Hindlimb muscle (tissue), 1 donor: ENCODE measurements at places on chromosomes 6 and 20. TPM values are rescaled to one million over a fixed set of nuclear protein-coding genes. Genes with fewer than 3 reads are reported as not detected.
A peak's percentile ranks its signal among the peaks of the same experiment; 100 is the strongest.

The PDSS2 gene
- 8.8 TPM for polyA plus RNA-seq

The ULBP2 gene
- polyA plus RNA-seq: not detected

The MCHR2 gene
- not detected for polyA plus RNA-seq

The DPPA5 gene
- not detected for polyA plus RNA-seq

The STX11 gene
- 3.0 TPM for polyA plus RNA-seq

The TNNC2 gene
- polyA plus RNA-seq: 9,031 TPM

DNA sequence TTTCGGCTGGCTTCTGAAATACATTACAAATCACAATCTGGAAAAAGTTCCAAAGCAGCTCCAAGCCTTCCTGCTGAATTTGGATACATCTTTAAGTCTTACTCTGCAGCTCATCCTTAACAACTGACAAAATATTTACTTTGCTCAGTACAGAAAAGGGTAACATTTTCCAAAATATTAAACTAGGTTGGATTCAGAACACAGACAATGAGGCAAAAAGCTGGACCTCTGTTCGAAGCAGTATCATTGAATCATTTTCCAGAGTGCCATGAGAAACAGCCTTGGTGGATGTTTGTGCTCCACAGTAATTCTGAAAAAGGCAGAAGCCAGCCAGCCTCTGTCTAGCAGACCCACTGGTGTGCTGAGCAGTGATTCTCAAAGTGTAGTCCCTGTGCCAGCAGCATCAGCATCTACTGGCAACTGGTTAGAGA, 162.1 kb downstream of the AIG1 start:
- DNase-seq: peak; percentile 79

DNA sequence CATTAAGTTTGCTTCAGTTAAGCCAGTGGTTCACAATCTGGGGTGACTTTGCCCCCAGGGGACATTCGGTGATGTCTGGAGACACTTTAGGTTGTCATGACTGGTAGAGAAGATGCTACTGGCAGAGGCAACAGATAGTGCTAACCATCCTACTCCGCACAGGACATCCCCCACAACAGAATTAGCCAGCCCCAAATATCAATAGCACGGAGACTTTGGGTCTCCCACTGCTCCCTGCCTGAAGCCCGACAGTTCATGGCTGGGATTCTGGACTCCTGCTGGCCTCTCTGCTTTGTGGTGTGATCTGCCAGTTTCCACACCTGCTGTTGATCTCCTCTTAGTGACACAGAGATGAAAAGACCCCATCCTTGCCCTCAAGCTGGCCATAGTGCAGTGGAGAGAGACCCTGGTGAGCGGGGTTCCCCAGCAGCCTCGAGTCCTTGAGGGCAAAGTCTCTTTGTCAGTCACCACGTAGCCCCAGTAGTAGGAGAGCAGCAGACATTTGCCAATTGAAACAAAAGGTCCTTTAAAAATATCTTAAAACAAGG, 24.7 kb upstream of the TTPAL start:
- no peak for DNase-seq

- DNase-seq: no peak
Measured at GRCh38 chr6:125230674-125231073, 71.1 kb downstream of the HDDC2 start.

DNA sequence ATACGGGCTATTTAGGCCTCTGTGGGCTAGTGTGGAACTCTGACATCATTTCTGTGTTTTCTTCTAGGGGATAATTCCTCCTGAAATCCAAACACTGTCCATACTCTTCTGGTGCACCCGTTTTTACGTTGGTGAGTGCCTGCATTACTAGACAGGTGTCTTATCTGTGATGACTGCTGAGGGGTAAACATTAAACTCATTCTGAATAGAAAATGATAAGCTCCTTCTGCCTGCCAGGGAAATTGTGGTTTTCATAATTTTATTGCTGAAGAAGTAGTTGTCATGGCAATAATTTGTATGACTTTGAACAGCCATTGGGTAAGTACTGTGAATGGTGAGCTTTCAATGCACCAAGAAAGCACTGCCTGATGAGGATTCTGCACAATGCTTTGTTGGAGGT, 705.6 kb downstream of the UTRN start:
- DNase-seq: no peak

GRCh38 chr20:58139849-58140786, 88.3 kb downstream of the ANKRD60 start:
- DNase-seq: no peak

DNA sequence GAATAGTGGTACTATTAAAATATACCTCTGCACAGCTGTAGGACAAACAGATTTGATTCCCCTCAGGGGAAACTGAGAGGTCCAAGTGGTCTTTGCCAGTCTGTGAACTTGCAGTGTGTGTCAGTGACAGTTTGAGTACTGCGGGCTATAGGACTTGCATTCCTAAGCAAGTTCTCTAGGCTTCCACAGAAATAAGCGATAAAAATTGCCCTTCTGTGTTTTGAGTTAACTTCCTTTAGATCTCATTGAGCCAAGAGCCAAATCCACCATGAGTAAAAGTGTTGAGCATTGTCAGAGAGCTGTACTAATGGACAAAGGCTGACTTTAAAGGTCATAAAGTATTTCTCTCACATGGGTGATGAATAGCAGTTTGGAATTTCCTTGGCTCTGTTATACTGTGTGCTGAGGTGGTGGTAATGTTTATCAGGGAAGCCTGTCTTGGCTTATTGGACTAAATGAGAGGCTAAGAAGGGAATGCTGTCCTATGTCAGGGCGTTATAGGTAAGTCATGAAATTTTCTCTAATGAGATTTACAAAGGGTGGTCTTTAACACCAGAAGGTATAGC, 122.6 kb upstream of the MAP3K7 start:
- DNase-seq: no peak

GRCh38 chr6:155454471-155454870, 1.2 kb downstream of the NOX3 start:
- no peak for DNase-seq

GRCh38 chr6:73636048-73636447, 17.7 kb downstream of the SLC17A5 start:
- no peak for DNase-seq

GRCh38 chr6:20441921-20442320, 40.2 kb downstream of the E2F3 start:
- DNase-seq: no peak
